ENCODE measurements at places on chromosomes 7 and 10. TPM values are rescaled to one million over a fixed set of nuclear protein-coding genes. Genes with fewer than 3 reads are reported as not detected.

The TPST1 gene
- total RNA-seq = 58.8 TPM

The GNB2 gene
- total RNA-seq = 104 TPM

The CPA2 gene
- not detected for total RNA-seq

The CYP26C1 gene
- 0.02 TPM for total RNA-seq

The EEF1AKMT2 gene
- 39.8 TPM for total RNA-seq

The IGF2BP3 gene
- 74.1 TPM for total RNA-seq

The NEUROG3 gene
- total RNA-seq = not detected

The URGCP gene
- 37.8 TPM for total RNA-seq

The KCTD7 gene
- total RNA-seq = 14.9 TPM

The ACSM6 gene
- total RNA-seq = 0.12 TPM

The CNPY1 gene
- not detected for total RNA-seq

The PRSS37 gene
- total RNA-seq = not detected

The NAT16 gene
- total RNA-seq = 0.93 TPM

The MEOX2 gene
- total RNA-seq = not detected

The MIOS gene
- 87.1 TPM for total RNA-seq

The PDE1C gene
- total RNA-seq = 133 TPM

The COA1 gene
- 87.5 TPM for total RNA-seq

The PIP gene
- total RNA-seq = not detected

The OR2A42 gene
- total RNA-seq = not detected

The C10orf90 gene
- 0.57 TPM for total RNA-seq

The TAS2R3 gene
- total RNA-seq = not detected

The GRM8 gene
- not detected for total RNA-seq

The TCERG1L gene
- not detected for total RNA-seq

The GSDME gene
- 39.0 TPM for total RNA-seq
